Activated CD4-positive, alpha-beta memory T cell treated with anti-CD3 and anti-CD28 coated beads for 36 hours (primary cell): ENCODE measurements at places on chromosomes 5 and 9. TPM values are rescaled to one million over a fixed set of nuclear protein-coding genes. Genes with fewer than 3 reads are reported as not detected.

The GRXCR2 gene
- not detected for total RNA-seq

The SPAAR gene
- not detected for total RNA-seq

- no peak for DNase-seq
Measured at GRCh38 chr9:96163161-96163560, 138.8 kb downstream of the HSD17B3 start.

GRCh38 chr9:15240927-15241326 lies 66.1 kb downstream of the TTC39B start:
- no peak for DNase-seq

- no peak for DNase-seq
Measured at GRCh38 chr9:105251733-105252404, 7.4 kb downstream of the SLC44A1 start.

DNA sequence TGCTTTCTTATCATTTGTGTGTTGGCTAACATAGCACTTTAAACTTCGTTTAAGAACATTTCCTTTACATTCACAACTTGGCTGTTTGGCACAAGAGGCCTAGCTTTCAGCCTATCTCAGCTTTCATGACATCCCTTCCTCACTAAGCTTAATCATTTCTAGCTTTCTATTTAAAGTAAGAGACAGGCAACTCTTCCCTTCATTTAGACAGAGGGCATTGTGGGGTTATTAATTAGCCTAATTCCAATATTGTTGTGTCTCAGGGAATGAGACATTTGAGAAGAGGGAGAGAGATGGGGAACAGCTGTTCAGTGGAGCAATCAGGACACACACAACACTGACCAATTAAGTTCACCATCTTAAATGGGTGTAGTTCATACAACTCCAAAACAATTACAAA lies 51.0 kb upstream of the OR2K2 start:
- DNase-seq, result no peak

DNA sequence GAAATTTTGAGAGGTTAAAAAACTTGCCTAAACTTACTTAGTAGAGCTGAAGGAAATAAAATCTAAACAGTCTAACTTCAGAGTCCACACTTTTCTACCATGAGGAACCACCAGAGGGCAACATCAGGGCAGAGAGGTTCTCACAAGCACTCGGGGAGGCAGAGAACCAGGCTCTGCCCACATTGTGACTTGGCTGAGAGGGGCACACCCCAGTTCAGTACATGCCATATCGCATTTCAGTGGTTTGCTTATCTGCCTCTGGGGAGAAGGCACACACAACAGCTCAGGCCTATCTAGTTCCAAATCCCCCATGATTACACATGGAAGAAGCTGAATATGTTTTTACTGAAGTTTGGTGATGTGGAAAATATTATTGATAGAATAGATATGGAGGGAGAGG lies 49.2 kb downstream of the EQTN start:
- no peak for DNase-seq

DNA sequence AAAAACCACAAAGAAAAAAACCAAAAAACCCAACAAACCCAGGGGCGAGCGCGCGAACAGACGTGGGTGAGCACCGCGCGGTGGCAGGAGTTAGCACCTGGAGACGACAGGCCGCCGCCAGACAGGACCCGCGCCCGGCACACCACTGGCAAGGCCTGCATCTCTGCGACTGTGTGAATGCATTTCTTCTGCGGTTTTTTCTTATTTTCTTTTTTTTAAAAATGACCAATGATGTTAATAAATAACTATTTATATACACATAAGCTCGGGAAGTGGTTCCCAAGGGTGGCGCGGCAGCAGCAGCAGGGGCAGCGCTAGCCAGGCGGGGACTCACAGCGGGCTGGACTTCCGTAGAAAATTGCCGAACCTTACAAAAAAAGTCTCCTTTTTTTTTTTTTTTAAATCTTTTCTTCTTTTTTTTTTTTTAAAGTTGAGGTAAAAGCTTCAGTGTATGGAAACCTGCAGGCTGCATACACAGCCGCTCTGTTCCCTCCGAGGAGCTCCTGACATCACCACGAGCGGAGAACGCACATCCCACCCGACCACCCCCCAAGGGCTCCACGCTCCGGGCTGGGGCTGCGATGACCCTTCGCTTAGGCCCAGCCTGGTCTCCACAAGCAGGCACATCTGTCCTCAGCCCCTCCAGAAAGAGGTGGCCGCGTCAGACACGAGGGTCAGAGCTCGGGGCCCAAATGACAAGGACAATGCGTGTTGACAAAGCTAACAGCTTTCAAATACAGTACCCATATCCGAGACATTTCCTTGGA lies 7.4 kb downstream of the BRD3OS start:
- no peak for DNase-seq
